Activated T-helper 1 cell treated with anti-CD3 and anti-CD28 coated beads, Interleukin-12 subunit alpha, Interleukin-12 subunit beta, Interleukin-2, Interleukin-4 antibody, amounts not matched to agents 30 ng/mL and 10 ng/mL and 1 ng/mL, durations not matched to agents 14 hours and 24 hours and 36 hours (primary cell): ENCODE measurements at places on chromosomes 7 and 10.

DNA sequence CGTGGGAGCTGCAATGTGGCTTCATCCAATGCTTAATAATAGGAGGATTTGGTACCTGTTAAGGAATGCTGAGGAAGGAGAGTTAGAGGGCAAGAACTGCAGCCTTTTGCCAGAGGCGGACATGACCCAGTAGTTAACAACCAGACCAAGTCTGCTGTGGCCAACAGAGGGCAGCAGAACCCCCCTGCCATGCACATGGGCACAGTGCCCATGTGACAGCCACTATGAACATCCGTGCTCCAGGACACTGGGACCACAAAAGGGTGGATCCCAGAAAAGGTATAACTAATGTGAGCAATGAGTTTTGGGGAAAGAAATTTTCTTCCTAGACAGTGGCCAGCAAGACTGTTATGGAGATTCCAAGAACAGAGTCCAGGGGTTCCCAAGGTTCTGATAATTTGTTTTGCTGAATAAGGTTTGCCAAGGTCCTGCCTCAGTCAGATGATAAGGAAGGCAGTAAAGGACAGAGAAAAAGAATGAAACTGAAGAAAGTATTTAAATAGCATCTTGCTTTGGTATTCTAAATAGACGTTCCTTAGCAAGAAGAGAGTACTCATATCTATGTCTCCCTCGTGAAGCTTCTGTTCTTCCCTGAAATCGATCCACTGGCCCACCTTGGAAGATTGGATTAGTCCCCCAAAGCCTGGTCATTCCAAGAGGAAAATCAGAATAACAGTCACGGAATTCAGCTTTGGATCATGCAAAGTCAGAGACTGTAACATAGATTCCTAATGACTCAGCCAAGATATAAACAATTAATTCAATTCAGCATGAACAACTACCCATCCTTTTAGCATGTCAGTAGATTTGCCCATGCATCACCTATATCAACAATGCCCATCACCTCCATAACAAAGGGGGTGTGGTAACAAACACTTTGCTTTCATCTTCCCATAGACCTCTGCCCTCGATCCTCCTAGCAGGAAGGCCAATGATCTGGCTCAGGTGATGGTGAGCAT is 56.0 kb downstream of the LGI1 start:
- no peak for DNase-seq

DNA sequence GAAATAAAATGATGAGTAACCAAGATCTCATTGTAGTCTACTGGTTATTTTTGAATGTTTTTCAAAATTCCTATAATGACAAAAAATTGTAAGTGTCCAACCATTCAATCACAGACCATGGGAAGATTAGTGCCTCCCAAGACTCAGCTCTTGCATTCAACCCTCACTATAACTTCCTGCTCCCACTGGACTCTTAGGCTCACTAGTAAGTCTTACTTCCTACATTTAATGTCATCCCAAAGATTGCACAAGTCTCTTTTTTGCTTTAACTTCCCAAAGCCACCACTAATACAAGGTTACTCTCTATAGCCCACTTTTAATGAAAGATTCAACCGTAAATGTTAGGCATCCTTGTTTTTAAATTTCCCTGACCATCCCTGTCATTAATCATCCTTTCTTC is 111.9 kb upstream of the NRBF2 start:
- DNase-seq = no peak

- no peak for DNase-seq
Observed at GRCh38 chr7:48429117-48429516, 257.9 kb downstream of the ABCA13 start.

DNA sequence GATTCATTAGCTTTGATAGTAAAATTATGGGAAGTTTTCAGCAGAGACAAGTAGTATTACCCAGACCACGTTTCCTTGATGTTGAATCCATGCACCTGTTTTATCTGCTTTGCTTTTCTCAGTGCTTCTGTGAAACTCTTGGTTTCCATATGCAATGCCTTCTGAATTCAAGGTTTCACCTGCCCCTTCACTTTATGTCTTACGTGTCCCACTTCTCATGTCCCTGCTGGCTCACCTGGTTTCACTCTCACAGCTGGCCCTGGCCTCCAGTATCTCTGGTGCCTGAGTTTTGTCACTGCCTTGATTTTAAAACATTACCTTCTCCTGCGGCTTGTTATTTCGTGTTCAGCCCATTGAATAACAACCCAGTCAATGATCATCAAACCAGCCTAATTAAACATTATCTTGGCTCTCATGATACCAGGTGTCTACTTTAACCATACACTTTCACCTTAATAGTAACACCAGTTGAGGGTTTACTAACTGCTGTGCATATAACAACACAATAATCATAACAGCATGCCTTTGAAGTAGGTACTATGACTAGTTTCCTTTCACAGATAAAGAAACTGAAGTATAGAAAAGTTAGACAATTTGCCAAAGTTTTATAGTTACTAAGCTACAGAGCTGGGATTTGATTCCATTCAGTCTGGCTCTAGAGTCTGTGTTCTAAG is 175.7 kb upstream of the PCLO start:
- no peak for DNase-seq

- no peak for DNase-seq
Observed at GRCh38 chr7:34718867-34719266, 60.8 kb downstream of the NPSR1 start.

DNA sequence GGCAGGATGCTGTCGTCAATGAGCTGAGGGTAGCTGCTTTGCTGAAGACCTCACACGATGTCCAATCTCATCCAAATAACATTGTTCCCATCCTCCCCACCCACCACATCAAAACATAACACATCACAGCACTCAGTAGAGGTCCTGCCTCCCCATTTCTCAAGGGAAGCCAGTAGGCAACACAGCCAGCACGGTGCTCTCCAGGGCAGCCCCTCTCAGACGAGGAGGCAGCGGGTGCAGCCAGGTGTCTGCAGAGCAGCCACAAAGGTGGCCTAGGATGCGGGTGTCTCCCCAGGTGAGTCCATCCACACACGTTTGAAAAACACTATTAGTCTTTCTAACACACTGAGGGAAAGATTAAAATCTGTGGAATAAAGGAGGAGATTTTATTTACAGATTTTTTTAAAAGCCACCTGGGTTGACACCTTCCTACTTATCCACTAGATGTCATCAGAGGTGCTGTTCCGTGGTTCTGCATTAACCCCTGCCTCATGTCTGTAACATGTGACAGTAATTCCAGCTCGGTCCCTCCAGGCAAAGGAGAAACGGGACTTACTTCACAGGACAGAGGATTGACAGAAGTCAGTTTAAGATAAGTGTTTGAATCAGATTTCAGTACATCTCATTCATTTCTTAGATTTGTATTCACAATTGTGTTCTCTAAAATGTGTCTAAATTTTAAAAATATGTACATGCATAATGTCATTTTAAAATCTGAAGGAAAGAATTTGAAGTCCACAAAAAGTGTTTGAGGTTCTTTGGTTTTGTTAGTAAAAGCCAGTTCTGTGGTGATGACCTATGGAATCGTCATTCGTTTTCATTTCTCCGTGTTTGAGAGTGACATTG is 68.0 kb downstream of the LANCL2 start:
- no peak for DNase-seq

GRCh38 chr10:62163024-62163423 is 105.6 kb downstream of the RTKN2 start:
- DNase-seq = no peak

GRCh38 chr10:14415676-14416307 is 85.1 kb upstream of the FRMD4A start:
- DNase-seq = no peak

DNA sequence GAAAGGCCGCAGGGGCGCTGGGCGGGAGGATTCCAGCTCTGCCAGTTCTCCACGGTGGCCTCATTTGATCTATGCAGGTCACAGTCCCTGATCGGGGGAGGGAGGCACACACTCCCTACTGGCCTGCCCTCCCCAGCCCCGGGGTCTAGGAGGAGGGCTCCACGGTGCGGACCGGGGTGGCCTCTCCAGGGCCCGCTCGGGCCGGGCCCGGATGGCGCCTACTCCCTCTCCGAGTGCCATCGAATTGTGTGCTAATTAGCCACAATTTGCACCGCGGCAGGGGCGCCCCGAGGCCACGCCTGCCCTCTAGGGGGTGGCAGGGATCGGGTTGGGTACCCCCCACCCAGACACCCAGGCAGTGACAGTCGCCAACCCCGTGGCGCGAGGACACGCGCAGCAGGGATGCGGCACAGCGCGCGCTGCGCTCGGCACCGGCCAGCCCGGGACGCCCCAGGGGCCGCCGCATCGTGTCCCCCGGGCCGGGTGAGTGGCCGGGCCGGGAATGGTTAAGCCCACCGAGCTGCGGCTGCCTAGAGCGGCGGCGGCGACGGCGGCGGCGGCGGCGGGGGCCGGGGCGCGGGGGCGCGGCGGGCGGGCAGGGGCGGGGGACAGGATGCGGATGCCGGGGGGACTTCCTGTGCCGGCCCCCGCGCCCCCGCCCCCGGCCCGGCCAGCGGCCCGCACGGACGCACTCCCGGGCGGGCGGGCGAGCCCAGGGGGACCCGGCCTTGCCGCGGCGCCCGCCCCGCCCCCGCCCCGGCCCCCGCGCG is at the start of gene ZNF853:
TSS of gene ZNF853 (plus strand) at position 658 of the 770 bp plus-strand sequence. CDS start 565 bp downstream, outside the sequence.
- DNase-seq = no peak
